ENCODE measurements at places on chromosomes 1 and 21.

DNA sequence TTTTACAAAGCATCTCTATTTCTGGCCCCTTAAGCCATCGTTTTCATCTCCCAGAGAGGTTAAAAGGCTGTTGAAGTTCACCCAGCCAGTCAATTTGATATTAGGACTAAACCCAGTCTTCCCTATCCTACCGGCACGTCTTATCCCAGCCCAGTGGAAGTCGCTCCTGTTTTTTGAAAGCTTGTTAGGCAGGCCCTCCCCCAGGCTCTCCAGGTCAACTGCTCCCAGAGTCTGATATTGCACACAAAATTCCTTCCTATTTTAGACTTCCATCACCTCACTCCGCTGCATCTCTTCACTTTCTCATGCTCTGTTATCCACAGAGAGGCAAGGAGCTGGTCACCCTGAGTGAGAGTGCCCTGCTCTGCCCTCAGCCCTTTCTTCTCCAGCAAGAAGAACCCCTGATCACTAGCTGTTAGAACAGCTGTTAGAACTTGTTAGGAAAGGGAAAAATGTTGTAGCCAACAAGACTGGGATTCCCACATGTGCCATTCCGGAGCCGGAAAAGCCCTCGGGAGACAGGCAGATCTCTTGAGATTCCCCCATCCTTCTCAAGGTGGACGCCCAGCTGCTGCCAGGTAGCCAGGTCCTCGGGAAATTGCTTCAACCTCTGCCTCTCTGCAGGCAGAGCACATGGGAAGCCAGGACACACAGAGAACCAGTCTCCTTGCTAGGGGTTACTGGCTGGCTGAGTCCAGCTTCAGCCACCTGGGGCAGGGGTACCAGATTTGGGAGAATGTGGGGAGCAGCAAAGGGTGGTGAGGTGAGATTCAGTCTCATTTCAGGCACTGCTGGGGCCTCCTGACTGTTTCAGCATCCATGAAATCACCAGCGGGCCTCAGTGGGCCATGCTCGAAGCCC lies 25.7 kb downstream of the PLXNA2 start:
- DNase-seq: no peak

GRCh38 chr1:50488876-50489275 lies 65.6 kb upstream of the DMRTA2 start:
- DNase-seq: no peak

DNA sequence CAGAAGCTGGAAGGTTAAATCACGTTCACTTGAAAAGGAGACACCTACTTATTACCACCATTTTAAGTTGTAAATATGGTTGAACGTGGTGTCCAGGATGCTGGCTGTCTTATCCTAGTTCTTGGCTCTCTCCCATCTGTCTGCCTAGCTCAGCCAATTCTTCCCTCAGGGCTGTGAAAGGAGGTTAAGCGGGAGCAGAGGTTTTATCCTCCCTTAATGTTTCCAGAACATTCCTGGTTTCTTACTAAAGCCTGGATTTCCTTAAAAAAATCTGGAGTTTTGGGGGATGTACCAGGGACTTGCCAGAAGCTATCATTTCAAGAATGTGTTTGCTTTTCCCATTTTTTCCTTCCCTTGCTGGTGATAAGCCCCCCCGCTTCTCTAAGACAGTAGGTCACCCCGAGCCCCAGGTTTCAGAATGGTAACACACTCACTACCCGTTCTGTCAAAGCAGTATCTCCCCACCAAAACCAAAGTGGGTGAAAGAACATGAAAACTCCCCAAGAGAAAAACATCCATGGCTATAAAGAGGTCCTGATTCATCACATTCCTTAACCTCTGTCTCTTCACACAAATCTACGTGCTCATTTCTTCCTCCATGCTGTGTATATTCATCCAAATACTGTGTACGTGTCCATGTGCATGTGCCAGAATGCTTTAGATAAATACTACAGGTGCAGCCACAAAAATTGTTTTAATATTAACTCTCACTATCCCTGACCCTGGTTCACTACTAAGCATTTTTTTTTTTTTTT lies 114.7 kb downstream of the MAP3K21 start:
- no peak for DNase-seq

DNA sequence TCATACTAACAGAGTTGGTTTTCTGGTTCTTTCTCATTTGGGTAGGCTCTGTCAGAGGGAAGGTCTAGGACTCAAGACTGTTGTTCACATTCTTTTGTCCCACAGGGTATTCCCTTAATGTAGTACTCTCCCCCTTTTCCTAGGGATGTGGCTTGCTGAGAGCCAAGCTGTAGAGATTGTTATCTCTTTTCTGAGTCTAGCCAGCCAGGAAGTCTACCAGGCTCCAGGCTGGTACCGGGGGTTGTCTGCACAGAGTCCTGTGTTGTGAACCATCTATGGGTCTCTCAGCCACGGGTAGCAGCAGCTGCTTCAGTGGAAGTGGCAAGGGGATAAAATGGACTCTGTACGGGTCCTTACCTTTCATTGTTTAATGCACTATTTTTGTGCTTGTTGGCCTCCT lies 226.4 kb downstream of the LBR start:
- DNase-seq: no peak

GRCh38 chr1:236882678-236883077 lies 87.6 kb downstream of the MTR start:
- no peak for DNase-seq

DNA sequence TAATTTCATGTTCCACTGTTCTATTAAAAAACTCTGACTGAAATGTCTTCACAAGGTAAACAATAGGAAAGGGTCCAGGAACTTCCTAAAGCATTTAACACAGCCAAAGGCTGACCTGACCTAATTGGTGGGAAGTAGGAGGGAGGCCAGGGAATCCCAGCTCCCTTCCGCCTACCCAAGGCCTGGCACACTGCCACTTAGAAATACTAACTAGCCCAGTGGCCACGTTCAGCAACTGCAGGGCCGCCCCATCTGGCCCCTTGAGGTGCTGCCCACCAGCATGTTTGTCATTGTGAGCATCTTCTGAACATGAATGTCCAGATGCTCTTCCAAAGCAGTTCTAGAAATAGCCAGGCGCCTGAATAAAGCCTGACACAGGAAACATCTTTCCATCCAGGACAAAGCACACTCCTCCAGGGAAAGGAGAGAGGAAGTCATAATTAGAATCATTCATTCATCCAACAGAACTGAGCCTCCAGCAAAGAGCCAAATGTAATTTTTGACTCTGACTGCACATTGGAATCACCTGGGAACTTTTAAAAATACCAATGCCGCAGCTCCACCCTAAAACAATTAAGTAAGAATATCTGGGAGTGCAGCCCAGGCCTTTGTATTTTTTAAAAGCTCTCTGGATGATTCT lies 44.6 kb upstream of the BCL9 start:
- DNase-seq: peak; percentile 24

DNA sequence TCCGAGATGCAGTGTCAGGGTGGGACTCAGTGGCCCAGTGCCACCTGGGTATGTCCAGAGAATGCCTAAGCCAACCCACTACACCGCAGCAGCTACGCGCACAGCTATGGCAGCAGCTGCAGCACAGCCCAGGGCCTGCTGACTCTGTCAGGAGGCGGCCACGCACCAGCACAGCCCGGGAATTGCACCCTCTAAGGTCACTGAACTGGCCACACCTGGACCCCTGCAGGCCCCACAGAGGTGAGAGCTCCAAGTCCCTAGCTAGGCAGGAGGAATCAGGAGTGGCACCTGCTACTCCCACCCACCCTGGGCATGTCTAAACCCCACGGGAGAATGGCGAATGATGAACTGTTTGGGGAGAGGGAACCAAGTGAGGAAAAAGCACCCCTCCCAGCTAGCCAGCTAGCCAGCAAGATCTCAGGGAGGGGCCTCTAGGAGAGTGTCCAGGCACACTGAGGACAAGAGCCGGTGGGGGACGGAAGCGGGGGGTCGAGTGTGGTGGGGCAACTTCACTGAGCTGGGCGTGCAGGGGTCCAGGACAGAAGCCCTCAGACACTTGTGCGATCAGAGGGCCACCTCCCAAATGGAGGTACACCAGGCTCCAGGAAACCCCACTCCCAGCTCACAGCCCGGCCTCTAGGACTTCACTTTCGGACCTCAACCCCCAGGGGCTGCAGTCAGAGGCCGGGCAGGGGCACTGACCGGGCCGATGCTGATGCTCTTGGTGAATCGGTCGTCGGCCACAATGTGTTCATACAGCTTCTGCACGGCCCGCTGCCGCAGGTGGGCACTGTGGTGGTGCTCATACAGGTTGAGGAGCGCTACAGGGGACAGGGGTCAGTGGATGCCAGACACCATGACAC lies 13.9 kb downstream of the LSS start:
- no peak for DNase-seq

DNA sequence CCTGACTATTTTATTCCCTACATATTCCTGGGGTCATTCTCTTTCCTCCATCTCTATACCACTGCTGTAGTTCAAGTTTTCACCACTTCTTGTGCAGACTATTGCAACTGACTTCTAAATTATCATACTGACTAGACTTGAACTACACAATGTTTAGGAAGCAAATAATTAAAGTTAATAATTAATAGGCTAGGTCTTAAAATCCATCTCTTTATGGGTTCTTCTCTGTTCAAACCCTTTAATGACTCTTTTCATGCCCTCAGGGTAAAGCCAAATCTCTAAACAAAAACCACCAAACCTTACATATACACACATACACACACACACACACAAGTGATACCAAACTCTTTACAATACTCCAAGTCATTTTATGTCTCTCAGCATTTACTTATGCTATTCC lies 22.3 kb upstream of the MOB3C start:
- DNase-seq: no peak

DNA sequence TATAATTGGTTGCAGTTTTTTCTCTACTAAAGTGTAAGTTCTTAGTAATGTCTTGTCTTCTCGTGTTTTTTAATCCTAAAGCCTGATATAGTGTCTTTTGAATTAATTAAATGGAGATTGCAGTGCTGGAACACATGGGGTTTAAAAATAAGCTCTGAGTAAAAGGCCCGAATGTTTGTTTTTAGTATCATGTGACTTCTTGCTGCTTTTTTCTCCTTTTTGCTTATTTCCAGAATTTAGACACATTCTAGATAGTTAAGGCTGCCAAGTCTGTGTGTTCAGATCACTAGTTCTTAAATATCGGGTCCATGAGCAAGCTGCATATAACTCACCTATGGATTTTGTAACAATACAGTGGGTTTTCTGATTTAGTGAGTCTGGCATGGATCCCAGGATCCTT lies 27.5 kb downstream of the KCTD3 start:
- no peak for DNase-seq

DNA sequence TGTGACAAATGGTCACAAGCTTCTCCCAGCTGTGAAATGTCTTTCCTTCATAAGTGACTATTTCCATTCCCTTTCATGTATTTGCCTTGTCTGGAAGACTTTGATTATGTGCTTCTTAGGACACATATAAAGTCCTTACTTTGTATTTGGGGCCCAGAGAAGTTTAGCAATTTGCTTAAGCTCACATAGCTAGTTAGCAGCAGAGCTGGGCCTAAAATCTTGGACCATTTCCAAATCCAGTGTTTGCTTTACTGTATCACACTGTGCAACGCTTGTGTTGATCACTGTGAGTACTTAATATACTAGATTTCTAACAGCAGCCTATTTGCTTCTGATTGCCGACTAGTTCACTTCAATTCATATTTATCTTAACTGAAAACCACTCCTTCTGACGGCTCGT lies 2.2 kb upstream of the KCNA3 start:
- no peak for DNase-seq

DNA sequence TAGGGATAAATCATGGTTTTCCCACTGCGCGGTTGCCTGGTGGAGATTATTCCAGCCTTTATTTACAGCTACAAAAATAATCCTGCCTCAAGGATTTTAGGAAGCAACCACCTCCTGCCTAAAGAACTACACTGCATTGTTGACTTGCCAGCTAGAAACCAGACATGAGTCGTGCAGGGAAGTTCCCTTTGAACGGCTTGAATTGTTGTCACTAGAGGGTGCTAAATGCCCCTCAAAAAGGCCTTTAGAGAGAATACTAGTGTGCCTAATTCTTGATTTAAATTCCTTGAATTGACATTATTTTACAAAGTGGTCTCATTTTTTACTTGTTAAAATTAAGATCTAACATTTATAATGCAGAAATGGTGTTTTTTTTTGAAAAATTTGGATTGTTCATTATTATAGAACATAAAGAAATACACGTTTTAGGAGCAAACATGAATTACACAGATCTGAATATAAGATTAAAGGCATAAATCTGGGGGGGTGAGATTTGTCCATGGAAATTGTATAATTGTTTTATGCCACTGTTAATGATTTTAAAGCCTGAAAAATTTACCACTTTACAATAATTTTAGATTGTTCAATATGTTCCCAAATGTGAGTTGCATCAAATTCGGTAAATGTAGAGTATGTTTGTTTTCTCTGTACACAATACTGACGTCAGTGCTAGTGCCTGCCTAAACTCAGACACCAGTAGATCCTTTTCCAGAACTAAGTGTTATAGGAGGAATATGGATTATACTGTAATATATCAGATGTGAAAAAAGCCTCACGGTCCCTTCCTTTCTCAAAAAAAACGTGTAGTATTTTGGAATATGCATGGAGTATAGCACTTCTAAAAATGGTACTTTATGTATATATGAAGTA lies 7.6 kb upstream of the ERG start:
- peak; percentile 73 for DNase-seq

GRCh38 chr1:31750858-31751510 lies 13.2 kb downstream of the ADGRB2 start:
- DNase-seq: no peak

DNA sequence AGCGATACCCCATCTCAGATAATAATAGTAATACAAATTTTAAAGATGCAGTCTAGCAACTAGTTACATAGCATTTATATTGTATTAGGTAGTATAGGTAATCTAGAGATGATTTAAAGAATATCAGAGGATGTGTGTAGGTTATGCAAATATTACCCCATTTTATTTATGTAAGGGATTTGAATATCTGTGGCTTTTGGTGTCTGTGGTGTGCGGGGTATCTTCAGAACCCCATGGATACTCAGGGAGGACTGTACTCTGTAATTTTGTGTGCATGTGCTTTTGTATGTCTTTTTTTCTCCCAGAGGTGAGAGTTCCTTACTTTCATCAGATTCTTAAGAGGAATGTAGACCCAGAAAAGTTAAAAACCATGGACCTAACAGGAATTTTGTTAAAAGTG lies 12.8 kb downstream of the RNF2 start:
- DNase-seq: no peak

- no peak for DNase-seq
Measured at GRCh38 chr1:204171751-204172178, 5.6 kb upstream of the REN start.

- no peak for DNase-seq
Measured at GRCh38 chr1:64472805-64473204, 2.9 kb downstream of the CACHD1 start.

GRCh38 chr1:112356765-112357164 lies 39.2 kb upstream of the CTTNBP2NL start:
- DNase-seq: no peak

DNA sequence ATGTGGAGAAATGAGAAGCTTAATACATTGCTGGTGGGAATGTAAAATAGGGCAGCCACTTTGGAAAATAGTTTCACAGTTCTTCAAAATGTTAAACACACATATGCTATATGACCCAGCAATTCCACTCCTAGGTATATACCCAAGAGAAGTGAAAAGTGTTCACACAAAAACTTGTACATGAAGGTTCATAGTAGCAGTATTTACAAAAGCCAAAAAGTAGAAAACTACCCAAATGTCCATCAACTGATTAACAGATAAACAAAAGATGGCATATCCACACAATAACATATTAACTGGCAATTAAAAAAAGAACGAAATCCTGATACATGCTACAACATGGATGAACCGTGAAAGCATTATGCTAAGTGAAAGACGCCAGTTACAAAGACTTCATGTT lies 33.7 kb downstream of the ARHGEF11 start:
- DNase-seq: no peak

- DNase-seq: no peak
Measured at GRCh38 chr1:244021427-244021826, 29.7 kb upstream of the ZBTB18 start.
